ENCODE measurements at places on chromosomes 5 and 9.

- DNase-seq = no peak
Measured at GRCh38 chr5:1709171-1709803, 90.3 kb downstream of the MRPL36 start.

- DNase-seq = no peak
Measured at GRCh38 chr9:137788561-137789294, 88.9 kb upstream of the CACNA1B start.

DNA sequence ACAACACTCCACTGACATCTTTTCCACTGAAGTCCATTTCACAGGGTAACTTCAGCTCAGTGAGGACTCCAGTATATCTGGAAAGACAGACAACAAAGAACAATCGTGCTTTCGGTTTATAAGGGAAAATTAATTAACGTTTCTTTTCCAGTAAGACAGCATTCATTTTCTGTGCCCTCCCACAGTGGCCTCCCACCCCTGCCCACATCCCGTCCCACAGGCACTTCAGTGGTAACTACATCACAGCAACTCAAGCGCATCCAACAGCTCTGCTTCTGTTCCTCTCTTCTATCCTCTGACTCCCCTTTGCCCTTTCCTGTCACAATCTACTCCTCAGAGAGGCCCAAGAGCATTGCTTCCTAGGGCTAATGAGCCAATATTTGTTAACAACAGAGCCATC, 40.3 kb downstream of the GLDC start:
- no peak for DNase-seq

- DNase-seq = peak; percentile 55
Measured at GRCh38 chr9:68507130-68507805, 33.4 kb downstream of the TMEM252 start.

- DNase-seq = no peak
Measured at GRCh38 chr5:92435781-92436180, 1052.7 kb upstream of the ARRDC3 start.

DNA sequence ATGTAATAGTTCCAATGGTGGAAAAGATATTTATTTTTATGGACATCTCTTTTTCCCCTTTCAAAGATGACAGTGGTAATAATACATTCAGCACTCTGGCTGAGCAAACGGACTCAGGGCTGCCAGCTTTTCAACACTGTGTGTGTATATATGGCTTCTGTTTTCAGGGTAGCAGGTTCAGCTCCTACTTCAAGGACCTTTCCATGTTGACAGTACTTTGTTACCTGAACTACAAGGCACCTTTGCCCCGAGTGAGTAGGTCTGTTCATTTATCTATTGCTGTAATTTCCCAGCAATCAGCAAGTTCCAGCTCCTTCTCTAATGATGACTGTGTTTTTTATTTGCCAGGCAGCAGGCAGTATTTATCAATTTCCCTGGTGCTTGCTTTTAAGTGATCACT, 387.4 kb upstream of the KIF2A start:
- no peak for DNase-seq

DNA sequence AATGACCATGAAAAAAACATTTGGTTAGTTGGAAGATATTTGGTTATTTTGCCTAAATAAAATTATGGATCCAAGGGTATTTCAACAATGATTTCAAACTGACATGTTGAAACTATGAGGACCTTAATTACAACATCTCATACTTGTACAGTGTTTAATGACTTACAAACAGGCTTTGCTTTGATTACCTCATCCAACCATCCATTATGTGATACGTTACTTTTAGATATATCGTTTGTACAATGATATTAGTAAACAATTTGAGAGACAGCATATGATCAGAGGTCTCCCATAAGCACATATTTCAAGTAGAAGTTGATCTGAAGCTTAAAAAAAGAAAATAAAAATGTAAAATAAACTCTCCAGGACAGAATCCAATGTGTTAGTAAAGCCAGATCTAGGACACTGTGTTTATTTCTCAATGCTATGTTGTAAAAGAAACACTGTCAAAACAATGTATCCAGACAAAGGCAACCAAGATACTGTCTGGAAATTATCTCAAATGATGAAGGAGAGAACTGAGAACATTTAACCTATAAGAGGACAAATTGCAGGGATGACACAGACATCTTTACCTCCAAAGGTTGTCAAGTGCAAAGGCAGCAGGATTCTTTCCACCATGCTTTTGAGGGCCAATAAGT, 116.0 kb upstream of the TARS1 start:
- no peak for DNase-seq
